ENCODE measurements at places on chromosomes 16 and 17.
A peak's percentile ranks its signal among the peaks of the same experiment; 100 is the strongest.

- DNase-seq: no peak
Observed at GRCh38 chr17:30352240-30352814, 18.5 kb upstream of the TMIGD1 start.

DNA sequence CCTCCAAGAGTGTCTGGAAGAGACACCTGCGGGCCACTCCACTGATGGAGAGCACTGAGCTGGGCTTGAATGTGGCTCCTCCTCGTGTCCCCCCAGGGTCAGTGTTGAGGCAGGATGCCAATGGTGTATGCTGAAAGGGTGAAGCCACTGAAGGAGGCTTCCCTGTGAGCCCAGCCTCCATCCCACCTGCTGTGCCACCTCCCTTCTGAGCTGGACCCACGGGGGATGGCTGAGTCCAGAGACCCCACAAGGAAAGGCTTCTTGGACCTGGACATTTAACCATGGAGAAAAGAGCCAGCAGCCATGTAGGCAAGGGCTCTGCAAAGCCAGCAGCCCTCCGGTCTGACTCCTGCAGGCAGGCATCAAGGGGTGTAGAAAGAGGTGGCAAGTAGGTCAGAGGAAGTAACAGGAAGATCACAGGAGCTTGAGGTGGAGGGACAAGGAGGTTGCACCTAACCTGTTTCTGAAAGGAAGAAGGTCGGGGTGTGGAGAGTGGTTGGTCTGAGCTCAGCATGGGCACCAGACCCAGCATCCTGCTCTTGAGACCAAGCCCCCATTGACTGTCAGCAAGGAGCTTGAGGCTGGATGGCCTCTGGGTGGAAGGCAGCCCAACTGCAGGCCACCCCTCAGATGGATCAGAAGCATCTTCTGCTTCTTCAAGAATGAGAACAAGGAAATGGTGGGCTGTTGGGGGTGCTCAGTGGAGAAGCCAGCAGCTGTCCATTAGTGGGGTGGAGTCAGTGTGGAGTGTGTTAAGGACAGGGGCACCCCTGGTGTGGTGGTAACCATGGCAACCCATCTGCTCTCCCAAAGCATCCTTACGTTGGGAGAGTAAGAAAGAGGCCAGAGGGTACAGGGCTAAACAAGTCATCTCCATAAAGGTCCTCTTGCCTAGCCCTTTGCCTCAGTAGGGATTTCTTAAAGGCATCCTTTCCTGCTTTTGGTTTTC, 80.7 kb downstream of the PLD6 start:
- no peak for DNase-seq

DNA sequence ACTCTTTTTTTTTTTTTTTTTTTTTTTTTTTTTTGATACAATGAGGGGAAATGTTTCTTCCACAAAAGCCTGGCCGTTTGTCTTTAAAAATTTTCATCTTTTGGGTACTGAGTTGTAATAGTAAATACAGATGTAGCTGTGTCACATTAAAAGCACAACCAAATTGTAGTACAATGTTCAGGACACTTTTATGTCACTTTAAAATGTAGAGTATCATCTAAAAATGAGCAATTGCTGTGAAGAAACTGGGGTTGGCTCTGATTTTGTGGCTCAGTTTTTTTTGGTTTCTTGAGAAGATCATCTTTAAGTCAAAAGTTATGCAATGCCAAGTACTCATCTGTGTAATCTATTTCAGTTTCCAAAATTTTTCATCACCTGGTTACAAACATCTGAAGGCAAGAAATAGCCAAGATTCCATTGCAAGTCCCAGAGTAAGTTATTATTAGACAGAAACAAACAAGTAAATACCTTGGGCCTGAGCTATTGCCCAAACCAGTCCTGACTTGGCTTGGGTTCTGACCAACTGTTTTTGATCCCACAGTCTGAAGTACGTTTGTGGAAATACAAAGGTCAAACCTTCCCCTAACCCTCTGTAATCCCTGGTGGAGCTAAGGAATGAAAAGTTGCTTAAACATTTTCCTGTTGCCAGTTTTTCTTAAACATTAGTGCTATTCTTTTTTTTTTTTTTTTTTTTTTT, 717.2 kb downstream of the WWOX start:
- no peak for DNase-seq

- no peak for DNase-seq
Observed at GRCh38 chr16:1980030-1980769, 1.1 kb downstream of the NOXO1 start.

DNA sequence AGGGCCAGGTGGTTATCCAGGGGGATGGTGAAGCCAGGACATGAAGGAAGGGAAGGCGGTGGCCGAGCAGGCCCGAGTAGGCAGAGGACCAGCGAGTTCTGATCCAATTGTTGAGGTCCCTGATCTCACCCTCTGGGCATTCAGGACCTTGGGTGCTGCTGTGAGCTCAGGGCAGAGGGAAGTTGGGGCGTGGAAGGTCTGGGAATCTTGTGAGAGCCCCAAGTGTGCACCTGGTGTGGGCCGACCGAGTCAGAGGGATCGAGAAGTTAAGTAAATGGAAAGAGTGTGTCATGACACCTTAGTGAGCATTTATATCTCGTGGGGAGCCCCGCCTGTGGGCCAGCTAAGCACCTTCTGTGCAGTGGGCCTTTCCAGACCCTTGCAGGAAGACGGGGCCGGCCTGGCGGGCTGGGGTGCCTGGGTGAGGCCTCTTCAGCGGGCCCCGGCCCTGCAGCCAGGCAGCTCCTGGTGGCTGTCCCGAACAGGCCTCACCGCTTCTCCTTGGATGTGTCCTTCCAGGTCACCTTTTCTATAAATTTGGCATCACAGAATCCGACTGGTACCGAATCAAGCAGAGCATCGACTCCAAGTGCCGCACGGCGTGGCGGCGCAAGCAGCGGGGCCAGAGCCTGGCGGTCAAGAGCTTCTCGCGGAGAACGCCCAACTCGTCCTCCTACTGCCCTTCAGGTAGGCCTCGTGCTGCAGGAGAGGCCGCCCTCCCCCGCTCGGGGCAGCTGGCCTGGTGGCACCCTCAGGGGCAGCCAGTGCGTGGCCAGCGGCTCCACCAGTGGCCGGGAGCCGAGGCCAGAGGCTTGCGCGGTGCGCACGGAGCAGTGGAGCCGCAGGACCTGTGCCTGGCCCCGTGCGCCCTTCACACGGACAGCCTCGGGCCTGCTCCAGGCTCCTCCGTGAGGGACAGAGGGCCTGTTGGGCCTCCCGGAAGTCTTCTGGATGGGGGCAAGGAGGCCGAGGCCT, 76.0 kb downstream of the BANP start:
- DNase-seq: no peak

DNA sequence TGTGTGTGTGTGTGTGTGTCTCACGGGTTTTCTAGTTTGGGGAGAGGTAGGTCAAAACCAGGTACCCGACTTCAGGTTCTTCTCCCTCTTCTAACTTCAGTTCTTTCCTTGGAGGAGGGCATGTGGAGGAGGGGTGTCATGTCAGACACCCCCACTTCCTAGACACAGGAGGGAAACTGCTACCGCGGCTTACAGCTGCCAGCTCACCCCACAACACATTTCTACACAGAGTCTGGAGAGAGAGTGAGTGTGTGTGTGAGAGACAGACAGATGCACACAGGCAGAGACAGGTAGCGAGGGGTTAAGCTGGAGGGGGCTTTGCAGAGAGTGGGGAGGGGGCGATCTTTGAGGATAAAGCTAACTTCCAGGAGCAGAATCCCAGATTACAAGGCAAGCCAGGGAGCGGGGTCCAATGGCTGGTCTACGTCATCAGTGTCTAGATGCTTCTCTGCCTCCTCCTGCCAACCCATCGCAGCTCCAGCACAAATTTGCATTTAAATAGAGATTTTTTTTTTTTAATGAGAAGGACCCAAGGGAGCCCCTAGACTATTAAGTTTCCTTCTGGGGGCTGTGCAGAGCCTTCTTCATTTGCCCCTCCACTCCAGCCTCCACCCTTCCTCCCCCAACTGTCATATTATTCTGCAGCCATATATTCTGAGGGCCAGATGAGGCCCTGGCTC, 48.9 kb downstream of the MRM1 start:
- no peak for DNase-seq

GRCh38 chr16:28038409-28038808, 25.1 kb downstream of the GSG1L start:
- DNase-seq: no peak

DNA sequence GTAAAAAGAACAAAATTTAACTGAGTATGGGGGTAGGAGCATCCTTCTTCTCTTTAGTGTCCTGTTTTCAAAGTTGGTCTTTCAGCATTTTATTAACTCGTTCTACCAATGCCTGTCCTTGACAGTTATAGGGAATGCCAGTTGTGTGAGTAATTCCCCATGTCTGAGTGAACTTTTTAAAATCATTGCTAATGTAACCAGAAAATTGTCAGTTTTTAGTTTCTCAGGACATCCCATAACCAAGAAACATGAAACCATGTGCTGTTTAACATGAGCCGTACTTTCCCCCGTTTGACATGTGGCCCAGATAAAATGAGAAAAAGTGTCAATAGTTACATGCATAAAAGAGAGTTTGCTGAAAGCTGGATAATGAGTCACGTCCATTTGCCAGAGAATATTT, 71.4 kb upstream of the ARL4D start:
- DNase-seq: no peak

- DNase-seq: no peak
Observed at GRCh38 chr17:14092808-14093207, 23.5 kb downstream of the COX10 start.

GRCh38 chr16:3467182-3467581, 23.7 kb downstream of the NAA60 start:
- DNase-seq: no peak

GRCh38 chr16:86522634-86523033, 12.3 kb downstream of the FOXF1 start:
- DNase-seq: no peak

GRCh38 chr16:31214708-31215286, 878 bp downstream of the TRIM72 start:
- no peak for DNase-seq

DNA sequence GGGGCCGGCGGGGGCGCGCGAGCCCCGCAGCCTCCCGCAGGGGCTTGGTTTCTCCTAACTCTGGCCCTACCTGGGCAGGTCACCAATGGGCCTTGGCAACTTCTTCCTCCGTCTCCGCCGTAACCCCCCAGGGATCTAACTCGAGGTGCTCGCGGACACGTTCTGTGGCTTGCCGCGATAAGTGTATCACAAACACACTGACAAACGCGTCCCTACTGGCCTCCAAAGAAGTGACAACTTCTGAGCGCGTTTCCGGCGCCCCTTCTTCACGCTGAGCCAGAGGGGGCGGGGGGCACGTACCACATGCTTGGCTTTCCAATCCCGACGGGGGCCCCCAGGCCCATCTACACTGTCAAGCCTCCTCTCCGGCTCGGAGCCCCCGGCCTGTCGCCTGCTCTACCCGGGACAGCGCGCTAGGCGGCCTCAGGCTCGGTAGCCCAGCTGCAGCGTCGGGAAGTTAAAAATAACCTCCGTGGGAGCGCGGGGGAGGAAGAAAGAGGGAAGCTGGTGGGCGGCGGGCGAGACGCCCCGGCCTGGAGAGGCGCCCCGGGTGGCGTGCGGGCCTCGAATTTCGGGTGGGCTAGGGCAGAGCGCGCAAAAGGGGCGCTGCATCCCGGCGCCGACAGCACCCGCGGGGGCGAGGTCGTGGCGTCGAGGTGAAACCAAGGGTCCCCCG, 725 bp upstream of the SPHK1 start:
- DNase-seq: peak; percentile 82

DNA sequence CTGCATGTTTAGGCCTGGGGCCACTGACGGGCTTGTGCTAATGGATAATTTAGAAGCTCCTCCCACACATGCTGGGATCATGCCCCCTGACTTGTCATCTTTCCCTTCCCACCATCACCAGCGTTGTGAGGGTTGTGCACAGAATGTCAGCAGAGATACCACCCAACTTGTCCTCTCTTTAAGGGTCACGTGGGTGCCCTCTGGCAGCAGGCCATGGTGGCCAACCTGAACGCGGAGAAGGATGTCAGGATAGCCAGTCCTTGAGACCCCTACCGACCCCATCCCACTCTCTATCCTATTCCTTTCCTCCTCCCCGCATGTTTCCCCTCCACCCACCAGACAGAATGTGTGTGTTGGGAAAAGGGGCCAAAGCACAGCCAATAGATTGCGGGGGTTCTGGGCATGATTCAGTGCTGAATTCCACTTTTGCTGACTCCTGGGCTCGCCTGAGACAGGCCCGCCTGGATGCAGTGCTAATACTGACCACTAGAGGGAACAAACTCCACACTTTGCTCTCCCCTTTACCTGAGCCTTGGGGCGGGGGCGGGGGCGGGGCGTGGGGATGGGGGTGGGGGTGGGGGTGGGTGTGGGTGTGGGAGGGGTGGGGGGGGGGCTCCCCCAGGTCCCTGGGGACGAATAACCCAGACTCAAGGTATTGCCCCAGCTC, at the start of gene GH2:
Gene GH2 (minus strand): TSS at position 10 of the 667 bp plus-strand sequence. CDS start 143 bp downstream, outside the sequence.
- DNase-seq: peak; percentile 85

- no peak for DNase-seq
Observed at GRCh38 chr16:22890976-22891375, 77.0 kb downstream of the HS3ST2 start.

DNA sequence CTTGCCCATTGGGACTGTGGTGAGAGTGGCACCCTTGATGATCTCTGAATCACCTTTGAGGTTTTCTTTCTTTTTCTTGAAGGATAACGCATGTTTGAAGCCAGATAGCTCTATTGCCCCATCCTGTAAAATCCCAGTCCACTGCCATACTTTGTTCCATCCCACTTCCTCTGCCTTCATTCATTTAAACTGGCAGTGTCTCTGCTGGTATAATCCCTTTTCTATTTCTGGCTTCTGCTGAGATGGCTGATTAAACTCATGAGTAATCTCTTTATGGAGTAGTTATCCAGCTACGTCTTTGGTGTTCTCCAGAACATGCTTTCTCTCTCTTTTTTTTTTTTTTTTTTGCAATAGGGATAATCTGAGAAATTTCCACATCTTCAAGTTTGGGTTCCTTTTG, 656.5 kb upstream of the SALL1 start:
- DNase-seq: no peak

Measured in GM13977 (cell line).